Fibroblast of skin of back (primary cell): ENCODE measurements at places on chromosomes 3 and 15.

DNA sequence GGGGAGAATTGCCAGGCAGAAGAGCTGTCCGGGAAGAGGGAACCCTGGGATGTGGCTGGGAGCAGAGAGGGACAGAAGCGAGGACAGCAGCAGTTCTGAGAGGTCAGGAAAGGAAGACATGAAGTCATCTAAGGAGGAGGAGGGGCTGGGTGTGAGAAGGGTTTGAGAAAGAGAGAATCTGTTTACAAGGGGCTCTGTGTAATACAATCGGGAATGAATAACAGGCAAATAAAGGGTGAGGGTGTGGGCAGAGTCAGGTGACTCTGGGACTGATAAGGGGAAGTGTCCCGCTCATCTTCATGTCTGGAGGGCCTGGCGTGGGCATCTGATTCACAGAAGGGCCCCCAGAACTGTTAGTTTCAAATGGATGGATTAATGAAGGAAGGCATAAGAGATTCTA lies 191.3 kb downstream of the XXYLT1 start:
- no peak for DNase-seq

- no peak for DNase-seq
These were observed 185.2 kb upstream of the TSC22D2 start for GRCh38 chr3:150222691-150223489.

DNA sequence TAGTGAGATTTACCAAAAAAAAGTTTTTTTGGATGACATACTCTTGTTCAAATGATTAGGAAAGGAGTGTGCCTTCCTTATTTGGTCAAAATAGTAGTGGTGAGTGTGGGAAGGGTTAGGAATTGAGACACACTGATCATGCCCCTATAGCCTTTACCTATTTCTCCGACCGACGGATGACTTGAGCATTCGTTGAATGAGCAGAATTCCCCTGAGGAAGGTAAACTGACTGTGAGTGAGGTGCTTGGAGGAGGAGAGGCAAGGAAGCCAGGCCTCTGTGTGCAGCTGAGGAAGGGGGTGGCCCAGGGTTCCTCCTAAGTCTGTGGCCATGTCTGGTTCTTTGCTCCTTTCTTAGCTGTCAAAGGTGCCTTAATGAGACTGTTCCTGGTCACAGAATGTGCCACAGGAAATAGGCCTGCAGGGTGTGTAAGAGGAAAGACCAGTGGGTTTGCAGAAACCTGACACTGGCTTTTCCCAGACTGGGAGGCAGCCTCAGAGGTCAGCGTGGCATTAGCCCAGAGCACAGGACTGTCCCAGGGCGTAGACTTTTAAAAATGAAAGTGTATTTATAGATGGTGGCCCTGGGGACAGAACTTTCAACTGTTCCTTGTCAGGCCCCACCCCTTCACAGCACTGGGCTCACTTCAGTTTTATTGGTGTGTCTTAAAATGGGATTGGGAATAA lies 307.7 kb upstream of the C2CD4B start:
- no peak for DNase-seq

DNA sequence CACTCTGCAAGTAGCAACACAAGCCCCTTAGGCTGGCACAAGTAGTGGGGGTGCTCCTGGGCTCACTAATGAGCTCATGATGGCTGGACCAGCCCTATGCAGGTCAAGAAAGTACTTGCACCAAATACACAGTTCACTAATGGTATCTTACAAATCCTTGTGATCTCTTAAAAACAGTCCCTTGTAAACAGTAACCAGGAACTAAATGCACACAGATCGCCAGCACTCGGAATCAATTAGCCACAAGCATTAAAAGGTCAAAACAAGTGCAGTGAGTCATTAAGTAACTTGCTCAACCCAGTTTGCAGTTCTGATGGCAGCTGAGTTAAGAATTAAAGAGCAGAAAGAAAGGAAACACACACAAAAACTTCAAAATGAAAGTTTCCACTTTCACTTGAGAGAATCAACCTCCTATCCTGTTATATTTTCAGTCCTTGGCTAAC lies 43.2 kb downstream of the ARHGEF3 start:
- peak; percentile 46 for DNase-seq

GRCh38 chr3:54121414-54122323 lies 683 bp upstream of the CACNA2D3 start:
- no peak for DNase-seq

DNA sequence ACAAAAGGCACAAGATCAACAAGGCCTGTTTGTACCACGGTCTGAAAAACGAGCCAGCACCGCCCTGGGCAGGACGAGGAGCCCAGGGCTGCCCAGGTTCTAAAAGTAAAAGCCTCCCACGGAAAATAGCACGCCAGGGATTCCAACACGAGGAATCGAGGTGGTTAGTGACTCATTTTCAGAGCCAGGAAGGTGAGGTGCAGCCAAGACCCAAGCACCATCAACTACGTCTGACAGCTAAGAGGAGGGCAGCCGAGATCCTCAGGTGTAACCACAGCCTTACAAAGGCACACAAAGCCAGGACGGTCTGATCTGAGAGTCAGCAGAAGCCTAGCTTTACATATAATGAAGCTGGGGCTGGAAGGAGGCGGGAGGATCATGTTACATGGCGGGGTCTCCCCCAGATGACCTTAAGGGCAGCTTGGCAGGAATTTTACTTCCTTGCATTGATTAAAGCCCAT lies 52.5 kb downstream of the ATP10A start:
- no peak for DNase-seq

GRCh38 chr3:119219069-119219468 lies 21.6 kb downstream of the B4GALT4 start:
- no peak for DNase-seq

DNA sequence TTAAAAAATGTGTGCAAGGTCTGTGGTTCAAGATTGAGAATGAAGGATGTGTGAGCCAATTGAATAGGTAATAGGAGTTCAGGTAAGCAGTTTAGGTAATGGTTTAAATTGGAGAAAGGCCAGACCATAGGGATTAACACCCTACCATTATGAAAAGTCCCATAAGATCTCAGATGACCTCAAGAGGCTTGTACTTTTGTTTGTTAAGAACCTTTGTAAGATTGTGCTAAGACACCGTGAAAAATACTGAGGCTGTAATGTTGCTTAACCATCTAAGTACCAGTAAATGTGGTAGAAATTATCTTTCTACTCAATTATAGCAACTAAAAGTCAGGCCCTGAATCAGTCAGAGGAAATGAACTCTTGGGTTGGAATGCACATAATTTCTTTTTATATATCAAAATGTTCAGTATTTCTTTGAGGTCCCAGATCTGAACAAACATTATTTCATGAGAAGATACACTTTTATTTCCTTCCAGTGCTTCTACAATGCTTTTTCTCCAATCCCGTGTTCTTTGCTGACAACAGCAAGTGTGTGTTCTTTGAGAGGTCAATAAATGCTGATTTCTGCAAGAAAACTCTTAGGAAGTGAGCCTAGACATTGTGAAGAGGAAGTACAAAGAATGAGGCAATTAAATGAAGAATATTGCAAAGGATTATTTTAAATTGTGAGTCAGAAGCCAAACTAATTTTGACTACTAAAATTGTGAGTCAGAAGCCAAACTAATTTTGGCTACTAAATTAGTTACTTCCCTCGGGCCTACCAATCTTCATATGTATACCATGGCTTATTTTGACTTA lies 66.4 kb downstream of the TCF12 start:
- peak; percentile 60 for DNase-seq

- DNase-seq: no peak
These were observed 153.4 kb downstream of the MEGF11 start for GRCh38 chr15:66099950-66100671.

- no peak for DNase-seq
These were observed 70.2 kb upstream of the ST3GAL6 start for GRCh38 chr3:98692787-98693473.

DNA sequence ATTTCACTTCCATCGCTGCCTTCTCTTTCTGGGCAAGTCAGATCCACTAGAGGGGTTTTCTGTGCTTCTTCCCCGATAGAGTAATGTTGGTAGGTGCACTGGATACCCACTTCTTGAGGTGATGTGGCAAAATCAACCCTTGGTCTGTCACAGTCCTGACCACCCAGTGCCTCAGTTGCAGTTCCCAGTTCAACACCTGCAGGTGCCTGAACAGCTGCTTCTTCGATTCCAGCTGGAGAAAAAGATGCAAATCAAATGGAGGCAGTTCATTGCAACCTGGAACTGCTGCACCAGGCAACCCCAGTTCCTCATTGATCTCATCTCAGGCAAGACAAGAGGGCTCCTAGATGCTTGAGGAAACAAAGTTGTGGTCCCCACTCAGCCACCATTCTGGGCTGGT lies 186.6 kb downstream of the UBE2E2 start:
- no peak for DNase-seq

DNA sequence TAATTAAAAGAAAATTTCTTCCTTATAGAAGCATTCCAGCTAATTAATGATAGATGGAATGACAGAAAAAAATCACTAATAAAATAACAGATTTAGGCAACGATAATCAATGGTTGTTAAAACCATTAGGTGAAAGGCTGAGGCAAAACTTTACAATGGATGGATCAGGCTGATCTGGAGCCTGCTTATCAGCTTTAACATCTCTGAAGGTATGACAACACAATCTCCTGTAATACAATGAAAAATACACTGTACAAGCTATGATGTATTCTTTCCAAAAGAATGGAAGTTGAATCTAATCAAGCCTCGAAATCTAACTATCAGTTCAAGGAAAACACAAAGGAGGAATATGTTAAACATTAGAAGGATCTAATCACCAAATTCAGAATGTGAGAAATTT lies 39.3 kb downstream of the EMC4 start:
- DNase-seq: no peak

DNA sequence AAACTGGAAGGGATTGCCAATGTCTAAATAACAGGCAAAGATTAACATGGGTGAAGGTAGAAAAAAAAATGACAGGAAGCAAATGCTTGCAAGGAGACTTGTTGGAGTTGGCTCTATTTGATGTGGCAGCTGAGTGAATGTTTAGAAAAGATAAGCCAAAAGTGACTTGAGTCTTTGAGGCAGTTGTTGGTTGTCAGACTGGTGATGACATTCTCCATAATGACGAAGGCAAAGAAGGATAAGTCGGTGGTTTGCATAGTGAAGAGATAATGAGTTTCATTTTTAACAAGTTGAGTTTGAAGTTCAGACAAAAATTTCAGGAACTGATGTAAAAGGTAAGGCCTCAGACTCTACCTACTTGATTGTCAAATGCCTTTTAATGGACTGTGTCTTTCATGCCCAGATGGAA lies 704.1 kb upstream of the SGO1 start:
- no peak for DNase-seq

- DNase-seq: no peak
These were observed 76.5 kb downstream of the AQR start for GRCh38 chr15:34892963-34893591.

- DNase-seq: no peak
These were observed 182.4 kb downstream of the UACA start for GRCh38 chr15:70580958-70581357.

DNA sequence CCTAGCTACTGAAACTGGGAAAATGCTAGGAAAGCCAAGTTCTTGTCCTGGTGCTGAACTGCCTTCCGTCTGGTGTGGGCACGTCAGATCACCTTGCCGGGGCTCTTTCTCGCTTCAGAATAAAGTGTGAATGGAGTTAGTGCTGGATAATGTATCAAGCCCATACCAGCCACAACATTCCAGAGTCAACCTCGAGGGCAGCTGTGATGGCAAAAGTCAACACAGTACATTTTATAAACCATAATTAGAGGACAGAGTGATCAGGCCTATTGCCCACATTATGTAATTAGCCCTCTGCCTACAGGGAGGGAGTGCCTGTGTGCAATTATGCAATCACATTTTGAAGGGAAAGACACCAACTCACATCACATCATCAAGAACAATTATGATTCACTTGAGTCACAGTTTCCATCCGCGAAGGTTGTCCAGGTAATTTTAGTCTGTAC lies 165.2 kb downstream of the RORA start:
- DNase-seq: no peak

- DNase-seq: peak; percentile 81
These were observed 82.3 kb downstream of the RBPMS2 start for GRCh38 chr15:64693134-64693533.

GRCh38 chr3:25785826-25786225 lies 2.6 kb upstream of the NGLY1 start:
- DNase-seq: no peak

- no peak for DNase-seq
These were observed 331.3 kb upstream of the FRG2C start for GRCh38 chr3:75332794-75333193.

GRCh38 chr3:152817400-152817799 lies 17.5 kb upstream of the P2RY1 start:
- no peak for DNase-seq

GRCh38 chr3:171809611-171809860 lies 747 bp downstream of the PLD1 start:
- DNase-seq: peak; percentile 52

GRCh38 chr15:69766156-69766555 lies 313.5 kb downstream of the RPLP1 start:
- no peak for DNase-seq

- peak; percentile 85 for DNase-seq
These were observed 27.9 kb downstream of the TP53BP1 start for GRCh38 chr15:43465100-43465499.

DNA sequence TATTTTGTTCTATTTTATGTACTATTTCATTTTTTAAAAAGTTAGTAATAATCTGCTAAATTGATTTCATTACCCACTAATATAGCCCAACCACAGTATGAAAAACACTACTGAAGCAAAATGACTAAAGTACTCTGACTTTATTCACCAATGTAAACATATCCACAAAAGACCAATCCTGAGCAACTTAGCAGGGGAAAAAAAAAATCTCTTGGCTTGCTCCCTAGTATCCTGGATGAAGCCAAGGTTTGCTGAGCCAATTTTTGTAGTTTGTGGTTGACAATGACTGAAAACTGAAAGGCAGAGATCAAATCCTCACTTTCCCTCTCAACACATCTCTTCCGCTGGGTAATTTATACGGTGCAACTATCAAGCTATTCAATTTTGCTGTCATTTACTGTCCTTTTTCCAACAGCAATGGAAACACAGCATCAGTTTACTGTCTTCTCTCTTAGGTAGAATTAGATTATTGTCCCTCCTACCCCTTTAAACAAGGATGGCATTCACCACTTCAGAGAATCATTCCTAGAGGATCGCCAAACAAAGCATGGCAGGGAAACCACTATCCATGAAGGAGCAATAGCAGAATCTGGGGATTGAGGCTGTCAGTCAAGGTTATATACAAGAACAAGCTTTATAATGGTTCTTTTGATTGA lies 149.7 kb downstream of the THRB start:
- peak; percentile 7 for DNase-seq

DNA sequence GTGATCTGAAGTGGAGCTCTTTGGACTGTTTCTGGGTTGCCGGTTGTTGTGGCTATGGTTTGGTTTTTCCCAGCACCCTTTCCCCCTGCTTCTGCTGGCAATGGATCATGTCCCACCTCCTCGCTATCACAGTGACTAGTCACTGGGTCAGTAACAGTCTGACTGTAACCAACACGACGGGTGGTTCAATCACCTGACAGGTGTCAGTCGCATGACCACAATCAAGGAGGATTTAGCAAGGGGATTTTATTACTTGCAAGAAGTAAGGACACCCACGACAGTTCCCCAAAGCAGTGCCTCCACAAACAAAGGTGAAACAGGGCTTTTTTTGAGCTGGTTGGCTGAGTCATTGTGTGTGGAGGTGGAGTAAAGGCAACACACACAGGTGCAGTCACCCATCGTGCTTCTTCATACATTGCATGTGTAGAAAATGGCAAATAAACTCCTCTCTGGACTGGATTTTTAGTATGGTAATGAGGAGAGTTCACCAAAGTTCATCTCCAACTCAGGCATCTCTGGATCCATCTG lies 58.8 kb upstream of the FAM3D start:
- no peak for DNase-seq

- peak; percentile 74 for DNase-seq
These were observed 22.9 kb downstream of the SMAD6 start for GRCh38 chr15:66724732-66725463.

- no peak for DNase-seq
These were observed 65.0 kb downstream of the SETD2 start for GRCh38 chr3:47098910-47099309.
